ENCODE measurements at places on chromosomes 2 and 18.

DNA sequence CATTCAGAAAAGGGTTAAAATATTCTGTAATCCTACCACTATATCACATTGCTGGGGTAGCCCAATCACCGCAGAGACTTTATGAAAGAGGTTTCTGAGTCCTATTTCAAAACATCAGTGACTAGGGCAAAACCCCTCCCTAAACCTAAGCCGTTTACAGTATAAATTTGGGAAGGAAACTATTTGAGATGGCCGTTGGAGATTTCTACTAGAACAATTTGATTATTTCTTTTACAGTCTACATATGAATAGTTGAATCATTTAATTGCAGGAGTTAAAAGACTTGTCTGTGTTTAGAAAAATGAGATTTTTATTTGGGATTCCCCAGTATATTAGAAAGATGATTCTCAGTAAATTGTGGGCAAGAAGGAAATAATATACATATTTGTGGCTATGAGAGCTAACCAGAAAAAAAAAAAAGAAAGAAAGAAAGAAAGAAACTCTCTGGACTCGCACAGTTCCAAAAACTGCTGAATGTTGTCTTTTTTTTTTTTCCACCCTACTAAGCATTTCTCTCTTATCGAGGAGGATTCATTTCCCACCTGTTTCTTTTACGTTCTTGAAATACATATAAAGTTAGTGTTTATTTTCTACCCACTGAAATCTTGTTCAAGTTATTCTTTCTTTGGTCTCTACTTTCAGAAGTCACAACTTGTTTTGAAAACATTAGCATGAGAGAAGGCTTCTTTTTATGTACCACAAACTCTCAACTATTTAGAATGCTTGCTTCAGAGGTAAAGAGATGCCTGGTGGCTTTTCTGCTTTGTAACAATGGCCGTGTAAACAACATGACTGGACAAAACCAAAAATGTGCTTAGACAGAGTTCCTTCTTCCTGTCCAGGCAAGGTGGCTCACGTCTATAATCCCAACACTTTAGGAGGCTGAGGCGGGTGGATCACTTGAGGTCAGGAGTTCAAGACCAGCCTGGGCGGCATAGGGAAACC lies 65.9 kb downstream of the BCL2 start:
- DNase-seq, result no peak

- DNase-seq, result no peak
These were observed 26.4 kb upstream of the CD207 start for GRCh38 chr2:70861777-70862625.

DNA sequence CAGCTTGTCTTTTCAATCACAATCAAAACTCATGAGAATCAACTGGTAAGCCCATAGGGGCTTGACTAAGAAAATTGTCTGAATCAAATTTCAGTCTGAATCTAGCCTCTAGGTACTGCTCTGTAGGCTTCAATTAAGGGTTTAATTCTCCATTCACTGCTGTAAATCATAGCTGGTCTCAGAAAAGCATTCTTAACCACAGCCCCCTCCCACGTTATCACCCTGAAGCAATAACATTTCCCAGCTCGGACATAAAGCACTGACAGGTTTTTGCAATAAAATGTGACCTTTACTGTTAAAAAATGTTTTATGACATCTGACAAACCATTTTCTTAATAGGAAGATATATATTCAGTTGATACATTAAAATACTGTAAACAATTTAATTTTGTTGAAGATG lies 55.0 kb downstream of the LRP1B start:
- DNase-seq, result no peak

DNA sequence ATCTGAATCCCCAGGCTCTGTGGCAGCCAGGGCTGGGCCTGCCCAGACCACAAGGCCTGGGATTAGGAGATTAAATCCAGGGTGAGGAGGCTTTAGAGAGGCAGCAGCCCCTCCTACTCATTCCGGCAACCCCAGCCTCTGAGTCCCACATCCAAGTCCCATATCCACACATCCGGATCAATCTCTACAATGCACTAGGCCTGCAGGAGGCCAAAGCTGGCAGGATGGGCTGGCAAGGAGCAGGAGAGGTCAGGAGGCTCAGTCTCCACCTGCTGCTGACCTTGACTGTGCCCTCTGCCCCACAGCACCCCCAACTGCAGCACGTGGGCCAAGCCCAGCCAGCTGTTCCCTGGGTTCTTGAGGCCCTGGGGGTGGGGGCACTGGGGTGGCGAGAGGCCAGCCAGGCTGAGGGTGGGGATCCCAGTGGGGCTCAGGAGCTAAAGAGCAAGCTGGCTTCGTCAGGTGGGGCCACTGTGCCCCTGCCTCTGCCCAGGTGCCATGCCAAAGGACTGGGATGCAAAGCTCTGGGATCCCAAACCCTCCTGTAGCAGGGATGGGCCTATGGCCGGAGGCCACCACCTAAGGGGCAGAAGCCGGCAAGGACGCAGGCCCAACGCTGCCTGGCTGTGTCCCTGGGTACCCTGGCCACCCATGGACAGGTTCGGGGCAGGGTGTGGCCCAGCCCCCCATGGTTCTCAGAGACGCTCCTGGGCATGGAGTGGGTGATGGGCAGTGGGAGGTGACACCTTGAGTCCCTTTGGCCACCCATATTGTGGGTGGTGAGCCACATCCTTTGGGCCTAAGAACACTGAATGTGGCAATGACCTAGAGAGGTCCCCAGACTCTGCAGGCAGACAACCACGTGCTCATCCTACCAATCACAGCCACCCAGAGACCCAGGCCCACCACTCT lies 3.2 kb downstream of the KIF1A start:
- no peak for DNase-seq

GRCh38 chr18:79582978-79583377 lies 96.6 kb upstream of the CTDP1 start:
- no peak for DNase-seq

GRCh38 chr2:15746703-15747550 lies 155.3 kb downstream of the DDX1 start:
- no peak for DNase-seq

GRCh38 chr2:236765478-236765877 lies 195.9 kb downstream of the ACKR3 start:
- no peak for DNase-seq

DNA sequence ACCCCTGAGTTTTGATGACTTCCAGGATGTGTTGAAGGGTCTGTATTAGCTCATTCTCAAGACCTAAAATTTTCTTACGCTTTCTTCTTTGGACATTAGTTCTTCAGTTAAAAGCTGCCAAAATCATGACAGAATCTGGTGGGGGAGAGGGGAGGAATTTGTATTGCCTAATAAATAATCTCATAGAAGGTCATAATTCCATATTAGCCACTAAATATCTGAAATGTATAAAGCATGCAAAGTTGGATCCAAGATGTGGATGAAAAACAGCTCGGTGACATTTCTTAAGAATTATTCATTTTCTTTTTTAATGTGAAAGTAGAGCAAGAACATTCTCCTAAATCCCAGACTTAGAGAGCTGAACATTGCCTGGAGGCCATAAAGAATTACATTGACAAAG lies 120.1 kb downstream of the MMADHC start:
- DNase-seq, result no peak

GRCh38 chr18:11989966-11990380 lies 8.7 kb downstream of the IMPA2 start:
- DNase-seq, result no peak

DNA sequence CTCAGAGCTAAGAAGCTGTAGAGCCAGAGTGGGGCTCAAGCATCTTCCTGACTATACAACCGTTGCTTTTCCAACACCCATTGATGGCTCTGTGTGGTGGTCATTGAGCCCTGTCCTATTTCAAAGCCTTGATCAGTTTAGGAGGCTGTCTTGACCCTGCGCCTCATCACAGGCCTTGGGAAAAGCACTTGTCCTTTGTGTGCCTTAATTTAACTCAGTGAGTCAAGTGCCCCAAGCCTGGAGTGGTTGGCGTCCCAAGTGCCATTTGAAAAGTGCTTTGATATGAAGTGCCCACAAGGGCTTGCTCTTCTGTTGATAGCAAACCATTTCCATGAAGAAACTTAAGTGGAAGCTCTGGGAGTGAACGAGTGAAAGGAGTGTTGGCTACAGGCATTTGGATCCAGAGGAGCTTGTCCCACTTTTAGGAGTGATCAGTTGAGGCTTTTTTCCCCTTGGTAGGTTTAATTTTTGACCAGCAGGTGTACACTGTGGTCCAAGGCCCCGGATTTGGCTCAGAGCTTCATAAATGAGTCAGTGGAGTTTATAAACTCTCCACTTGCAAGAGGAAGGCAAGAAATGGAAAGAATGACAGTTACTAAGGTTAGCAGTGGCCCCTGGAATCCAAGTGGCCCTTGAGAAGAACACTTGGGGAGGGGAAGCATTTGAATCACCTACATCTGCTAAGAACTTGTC lies 50.3 kb downstream of the ACTR2 start:
- DNase-seq, result no peak
